Right cardiac atrium (tissue), 5 donors: ENCODE measurements at places on chromosomes 11 and 22.

DNA sequence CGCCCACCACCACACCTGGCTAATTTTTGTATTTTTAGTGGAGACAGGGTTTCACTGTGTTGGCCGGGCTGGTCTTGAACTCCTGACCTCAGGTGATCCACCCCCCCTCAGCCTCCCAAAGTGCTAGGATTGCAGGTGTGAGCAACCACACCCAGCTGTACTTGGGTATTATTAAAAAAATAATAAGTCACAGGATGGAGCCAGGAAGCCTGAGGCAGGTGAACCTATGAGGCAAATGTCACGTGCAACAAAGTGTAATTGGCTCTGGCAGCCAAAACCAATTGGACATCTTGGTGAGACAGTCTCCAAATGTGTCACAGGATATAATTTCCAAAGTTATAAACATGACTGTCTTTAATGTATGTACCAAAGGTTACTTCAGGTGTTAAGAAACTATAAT, 24.0 kb upstream of the MALAT1 start:
- DNase-seq, result no peak

DNA sequence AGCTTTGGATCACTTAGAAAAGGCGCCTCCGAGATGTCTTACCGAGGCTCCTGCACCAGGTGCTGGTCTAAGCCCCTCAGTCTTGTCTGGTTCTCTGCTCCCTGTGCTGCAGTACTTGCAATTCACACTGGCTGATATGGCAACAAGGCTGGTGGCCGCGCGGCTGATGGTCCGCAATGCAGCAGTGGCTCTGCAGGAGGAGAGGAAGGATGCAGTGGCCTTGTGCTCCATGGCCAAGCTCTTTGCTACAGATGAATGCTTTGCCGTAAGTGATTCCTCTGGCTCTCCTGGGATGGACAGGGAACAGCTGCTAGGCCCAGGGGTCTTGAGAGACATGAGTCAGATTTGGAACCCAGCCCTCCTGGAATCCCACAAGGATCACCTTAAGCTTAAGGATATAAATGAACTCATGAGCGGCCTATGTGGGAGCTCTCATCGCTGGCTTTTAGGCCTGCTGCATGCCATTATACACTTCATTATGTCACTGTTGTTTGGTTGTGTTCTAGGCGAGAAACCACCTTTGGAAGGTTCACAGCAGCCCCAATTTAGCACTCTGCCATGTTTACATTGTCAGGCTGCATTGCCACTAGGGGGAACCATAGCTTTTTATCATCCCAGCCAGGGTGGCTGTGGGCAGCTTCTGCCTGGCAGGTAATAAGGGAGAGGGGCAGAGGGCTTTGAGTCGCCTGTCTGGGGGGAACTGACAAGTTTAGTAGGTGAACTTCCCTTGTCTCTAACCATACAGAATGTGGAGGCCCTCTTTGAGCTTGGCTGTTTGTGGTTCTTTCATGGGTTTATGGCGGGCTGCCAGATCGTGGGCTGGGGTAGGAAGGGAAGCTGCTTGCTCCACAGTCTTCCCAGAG, 8.5 kb downstream of the ACAD8 start:
- no peak for DNase-seq

DNA sequence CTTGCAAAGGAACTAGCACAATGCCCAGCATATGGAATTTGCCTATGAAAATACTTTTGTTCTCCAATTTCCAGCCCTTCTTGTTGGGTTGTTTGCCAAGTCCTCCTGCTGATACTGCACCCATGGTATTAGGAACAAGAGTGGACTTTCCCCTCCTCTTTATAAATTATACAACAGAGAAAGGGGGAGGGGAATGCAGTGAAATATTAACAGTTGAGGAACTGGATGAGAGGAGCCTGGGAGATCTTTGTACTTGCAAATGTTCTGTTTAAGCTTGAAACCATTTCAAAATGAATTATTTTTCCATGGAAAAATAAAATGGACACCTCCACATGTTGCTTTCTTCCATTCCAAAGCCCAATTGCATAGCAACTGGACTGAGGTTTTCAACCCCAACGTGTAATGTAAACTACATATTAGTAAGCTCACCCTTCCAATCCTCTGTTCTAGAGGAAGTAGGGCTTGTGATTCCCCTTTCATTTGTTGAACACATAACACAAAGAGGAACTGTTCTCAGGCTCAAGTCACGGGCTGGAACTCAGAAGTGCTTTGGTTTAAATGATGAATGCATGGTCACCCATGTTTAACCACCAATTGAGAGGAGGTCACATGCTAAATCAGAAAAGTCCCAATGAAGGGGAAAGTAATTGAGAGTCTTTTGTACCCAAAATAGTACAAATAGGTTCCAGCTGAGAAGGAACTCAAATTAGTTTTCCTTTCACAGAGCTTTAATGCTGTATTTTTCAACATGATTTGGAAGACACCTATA, 66.2 kb upstream of the ZC3H12C start:
- DNase-seq, result no peak

GRCh38 chr11:74468521-74468920, 1.2 kb upstream of the KCNE3 start:
- DNase-seq, result no peak

- DNase-seq, result no peak
Observed at GRCh38 chr11:113487622-113488021, 12.4 kb upstream of the DRD2 start.

- DNase-seq, result no peak
Observed at GRCh38 chr11:78929207-78929905, 354.7 kb upstream of the NARS2 start.

DNA sequence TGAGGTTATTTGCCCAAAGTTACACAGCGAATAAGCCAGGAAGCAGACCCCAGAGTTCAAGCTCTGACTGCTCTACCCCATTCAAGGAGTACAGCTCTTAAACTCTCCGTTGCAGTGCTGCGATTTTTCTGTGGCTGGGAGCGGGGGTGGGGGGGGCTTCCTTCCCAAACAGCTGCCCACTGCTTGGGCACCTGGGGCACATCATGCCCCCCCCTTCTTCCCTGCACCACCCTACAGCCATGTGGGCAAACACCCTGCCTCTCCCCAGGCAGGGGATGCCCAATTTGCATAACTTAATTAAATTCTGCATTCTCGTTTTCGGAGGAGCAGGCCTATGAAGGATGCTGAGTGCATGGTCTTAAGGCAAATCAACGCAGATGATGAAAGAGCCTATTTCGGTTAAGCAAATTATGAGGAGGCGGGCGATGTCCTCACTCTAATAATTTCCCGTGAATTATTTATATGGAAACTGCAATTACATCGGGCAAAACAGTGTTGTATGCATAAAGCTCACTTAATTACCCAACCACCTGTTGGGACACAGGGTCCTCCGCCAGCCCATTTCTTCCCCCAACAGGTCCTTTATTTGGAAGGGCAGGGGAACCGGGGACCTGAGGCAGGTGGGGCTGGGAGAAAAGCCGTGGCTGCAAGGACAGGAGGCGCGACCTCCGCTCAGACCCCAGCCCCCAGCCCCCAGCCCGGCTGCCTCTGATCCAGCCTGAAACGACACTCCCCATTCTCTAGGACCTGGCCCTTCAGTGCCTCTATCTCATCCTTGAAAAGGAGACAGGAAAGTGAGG, 610.5 kb downstream of the BUD13 start:
- DNase-seq, result no peak

DNA sequence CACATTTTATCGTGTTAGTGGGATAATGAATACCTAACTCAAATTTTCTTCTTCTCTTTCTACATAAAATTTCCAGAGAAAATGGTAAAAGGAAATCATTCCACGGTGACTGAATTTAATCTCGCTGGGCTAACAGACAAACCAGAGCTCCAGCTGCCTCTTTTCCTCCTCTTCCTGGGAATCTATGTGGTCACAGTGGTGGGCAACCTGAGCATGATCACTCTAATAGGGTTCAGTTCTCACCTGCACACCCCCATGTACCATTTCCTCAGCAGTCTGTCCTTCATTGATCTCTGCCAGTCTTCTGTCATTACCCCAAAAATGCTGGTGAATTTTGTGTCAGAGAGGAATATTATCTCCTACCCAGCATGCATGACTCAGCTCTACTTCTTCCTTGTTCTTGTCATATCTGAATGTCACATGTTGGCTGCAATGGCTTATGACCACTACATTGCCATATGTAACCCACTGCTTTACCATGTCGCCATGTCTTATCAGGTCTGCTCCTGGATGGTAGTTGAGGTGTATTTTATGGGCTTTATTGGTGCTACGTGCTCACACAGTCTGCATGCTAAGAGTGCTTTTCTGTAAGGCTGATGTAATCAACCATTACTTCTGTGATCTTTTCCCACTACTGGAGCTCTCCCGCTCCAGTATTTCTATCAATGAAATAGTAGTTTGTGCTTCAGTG, 24.1 kb downstream of the OR10D3 start:
- DNase-seq, result no peak

GRCh38 chr11:13881226-13881905, 81.2 kb upstream of the SPON1 start:
- DNase-seq, result no peak

- DNase-seq, result no peak
Observed at GRCh38 chr11:76778874-76779273, 4.3 kb upstream of the TSKU start.

DNA sequence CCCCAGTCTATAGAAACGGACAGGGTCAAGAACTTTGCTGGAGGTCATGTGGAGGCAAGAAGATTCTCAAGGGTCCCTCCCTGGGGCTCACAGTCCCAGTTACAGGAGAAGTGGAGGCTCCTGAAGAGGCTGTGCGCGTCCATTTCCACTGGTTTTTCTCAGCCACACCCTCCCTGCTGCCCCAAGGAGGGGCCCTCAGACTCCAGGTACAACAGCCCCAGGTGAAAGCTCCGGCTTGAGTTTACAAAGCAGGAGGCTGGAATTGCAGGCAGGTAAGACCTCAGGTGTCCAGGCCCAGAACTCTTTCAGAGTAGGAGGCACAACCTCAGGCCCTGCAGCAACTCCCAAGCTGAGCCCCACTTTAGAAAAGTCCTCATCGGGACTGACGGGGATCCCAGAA, 3.1 kb downstream of the SHANK2 start:
- no peak for DNase-seq

DNA sequence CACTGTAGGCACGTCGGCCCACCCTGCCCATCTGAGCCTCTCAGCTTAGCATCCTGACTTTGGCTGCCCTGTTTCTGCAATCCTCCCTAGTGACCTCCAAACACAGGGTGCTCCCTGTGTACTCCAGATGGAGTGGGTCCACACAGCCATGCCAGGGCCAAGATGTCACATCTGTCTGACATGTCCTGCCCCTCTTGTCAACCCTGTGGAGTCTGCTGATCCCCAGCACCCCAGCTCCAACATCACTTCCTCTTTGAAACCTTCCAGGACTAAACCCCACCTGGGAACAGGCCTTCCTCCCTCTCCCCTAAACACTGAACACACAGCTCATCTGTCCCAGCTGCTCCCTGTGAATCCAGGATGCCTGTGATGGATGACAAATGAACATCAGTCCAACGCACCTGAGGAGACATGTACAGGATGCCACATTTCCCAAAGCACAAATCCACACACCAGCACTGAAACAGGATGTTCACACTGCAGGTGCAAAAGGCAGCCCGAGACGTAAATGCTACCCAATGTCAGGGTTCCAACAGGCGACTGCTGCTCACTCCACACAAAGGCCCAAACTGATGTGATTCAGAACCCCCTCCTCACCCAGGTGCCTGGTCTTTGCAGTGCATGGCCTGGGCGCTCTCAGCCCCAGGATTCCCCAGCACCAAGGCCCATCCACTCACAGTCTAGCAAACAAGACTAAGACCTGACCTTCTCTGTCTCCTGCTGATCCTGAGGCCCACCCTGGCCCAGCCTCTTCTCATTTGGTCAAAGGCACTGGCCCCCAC, 2.0 kb upstream of the TSSK2 start:
- DNase-seq, result no peak

DNA sequence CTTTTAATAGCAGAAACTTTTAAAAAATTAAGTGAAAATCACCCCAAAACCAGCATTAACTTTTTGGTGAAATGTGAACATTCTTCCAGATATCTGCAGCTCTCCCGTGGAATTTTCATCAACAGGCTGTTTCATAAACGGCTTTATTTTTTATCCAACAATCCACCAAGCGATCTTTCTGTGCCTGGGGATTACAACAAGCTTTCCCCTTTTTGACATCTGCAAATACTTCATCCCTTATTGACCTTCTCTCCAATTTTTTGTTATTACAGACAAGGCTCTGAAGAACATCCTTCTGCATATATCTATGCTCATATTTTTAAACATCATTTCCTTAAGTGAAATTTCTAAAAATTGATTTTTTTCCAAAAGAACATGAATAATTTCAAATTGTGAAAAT, 5.8 kb upstream of the SERPINH1 start:
- DNase-seq, result no peak

GRCh38 chr11:124482362-124483147, 37.1 kb upstream of the OR8B8 start:
- DNase-seq, result peak; percentile 78

- peak; percentile 93 for DNase-seq
Observed at GRCh38 chr11:12288212-12288930, 89.0 kb upstream of the PARVA start.

- no peak for DNase-seq
Observed at GRCh38 chr11:27968461-27968860, 139.5 kb downstream of the KIF18A start.

DNA sequence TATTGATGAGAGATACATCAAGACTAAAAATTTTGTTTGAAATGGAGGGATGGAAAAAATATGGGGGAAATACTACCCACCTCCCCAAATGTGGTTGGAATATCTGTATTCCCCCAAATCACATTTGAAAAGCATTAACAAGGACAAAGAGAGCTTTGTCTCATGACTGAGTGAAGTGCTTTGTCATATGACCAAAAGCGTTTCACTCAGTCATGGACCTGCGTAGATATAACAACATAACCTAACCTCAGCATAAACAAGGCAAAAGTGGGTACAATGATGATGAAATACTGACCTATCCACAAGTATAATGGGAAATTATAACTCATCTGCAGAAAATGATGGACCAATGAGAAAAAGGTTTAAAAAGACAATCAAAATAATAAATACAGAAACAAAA, 418.3 kb downstream of the TBC1D22A start:
- no peak for DNase-seq

DNA sequence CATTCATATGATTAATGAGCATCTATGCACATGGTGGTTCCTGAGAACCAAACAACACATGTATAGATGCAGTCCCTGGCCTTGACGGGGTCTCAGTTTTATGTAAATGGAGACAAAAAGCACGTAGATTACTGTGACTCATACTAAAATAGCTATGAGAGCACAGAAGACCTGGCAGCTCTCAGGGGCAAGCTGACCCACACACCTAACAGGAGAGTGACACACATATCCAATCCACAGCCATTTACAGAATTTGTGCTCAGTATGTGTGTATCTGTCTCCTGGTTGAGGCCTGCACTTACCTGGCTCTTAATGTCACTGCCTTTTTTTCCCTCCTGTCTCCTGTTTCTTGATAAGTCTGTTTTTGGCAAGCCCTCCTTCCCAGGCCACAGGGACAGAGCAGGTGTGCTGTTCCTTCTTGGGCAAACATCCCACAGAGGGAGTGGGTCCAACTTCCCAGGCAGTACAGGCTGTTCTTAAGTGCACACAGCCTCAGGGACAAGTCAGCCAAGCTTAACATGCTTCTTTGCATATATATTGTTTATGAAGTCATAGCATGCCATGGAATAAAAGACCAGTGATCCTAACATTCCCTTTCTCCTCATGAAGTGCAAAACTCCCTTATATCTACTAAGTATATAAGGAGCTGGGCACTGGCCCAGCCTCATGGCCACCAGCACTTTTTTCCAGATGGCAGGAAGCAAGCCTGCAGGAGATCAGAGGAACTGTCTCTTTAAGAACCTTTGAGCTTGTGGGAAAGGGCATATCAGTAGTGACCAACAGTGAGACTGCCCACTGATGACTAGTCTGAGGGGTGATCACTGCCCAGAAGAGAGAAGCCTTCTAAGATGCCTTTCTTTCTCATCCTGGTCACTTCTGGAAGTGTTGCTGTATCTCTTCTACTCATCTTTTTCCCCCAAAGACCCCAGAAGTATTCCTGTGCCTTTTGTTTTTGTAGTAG, 124.7 kb upstream of the CCDC90B start:
- DNase-seq, result no peak
